ENCODE measurements at places on chromosomes 3 and 15.

DNA sequence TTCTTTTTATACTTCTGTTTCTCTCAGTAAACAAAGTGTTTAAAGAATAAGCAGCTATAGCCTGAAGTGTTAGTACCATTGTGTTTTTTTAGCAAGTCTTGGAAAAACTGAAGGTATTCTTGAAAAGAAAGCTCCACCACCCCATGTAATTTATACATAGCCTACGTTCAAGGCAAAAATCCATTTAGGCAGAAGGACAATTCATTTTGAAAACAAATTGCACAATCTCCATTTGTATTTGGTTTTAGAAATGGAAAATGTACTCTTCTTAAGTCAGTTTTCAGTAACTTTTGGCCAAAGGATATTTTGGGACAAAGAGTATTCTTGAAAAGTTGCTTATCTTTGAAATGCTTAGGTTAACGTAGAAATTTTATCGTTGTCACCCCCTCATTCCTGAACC, 34.5 kb downstream of the PTPRG start:
- DNase-seq, result no peak

- peak; percentile 89 for DNase-seq
These were observed 46.0 kb downstream of the KLF13 start for GRCh38 chr15:31372635-31373091.

DNA sequence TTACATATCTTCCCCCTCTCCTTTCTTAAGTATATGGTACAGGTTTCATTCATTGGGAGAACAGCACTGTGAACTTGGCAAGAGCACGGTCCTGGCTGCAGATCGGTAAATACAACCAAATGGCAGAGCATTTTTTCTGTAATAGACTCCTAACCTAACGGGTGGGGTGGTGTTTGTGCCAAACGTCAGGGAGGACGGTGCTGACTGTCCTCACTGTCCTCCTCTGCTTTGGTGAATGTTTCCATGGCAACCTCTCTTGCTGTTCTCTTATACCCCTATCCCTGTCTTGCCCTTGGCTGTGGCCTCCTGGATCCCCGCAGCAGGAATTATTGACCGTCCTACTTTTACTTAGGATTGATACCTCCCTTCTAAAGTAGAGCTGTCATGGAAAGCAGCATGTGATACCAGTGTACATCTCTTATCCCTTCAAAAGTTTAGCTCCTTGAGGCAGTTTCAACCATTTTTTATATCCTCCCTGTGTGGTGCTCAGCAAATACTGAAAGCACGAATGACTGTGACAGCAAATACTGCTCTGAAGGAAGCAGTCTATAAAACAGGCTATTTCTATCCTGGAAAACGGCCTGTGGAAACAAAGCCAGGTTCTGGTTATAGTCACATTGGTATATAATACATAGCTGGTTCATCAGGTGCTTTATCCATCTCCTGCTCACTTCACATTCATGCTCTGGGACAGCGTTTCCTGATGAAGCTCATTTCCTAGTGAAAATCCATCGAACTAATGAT, 275.4 kb upstream of the C2CD4B start:
- DNase-seq, result no peak

DNA sequence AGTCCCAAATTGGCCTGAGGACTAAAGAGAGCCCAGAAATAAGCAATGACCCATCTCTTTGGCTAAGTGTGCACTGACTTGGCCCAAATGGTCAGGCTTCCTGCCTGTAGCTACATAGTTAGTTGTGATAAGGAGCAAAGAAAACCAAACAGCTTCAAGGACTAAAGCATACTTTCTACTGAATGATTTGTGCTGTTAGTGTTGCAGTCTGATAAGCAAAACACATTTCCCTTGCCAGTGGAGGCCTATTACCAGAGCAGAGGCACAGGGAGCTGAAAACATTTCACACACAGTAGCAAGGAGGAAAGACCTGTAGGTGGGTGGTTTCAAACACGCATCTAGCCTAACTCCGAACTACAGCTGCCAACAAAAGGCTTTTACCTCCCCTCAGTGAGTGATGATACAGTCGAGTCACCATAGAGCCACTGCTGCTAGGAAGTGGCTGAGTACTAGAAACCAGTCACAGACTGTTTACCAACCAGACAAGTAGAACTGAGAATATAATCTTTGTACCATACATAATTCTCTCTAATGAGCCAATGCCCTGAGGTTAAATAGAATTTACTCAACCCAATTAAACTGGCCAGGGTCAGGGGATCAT, 222.3 kb upstream of the THBS1 start:
- DNase-seq, result peak; percentile 71

- no peak for DNase-seq
These were observed 26.7 kb downstream of the KLHL24 start for GRCh38 chr3:183662099-183662498.

DNA sequence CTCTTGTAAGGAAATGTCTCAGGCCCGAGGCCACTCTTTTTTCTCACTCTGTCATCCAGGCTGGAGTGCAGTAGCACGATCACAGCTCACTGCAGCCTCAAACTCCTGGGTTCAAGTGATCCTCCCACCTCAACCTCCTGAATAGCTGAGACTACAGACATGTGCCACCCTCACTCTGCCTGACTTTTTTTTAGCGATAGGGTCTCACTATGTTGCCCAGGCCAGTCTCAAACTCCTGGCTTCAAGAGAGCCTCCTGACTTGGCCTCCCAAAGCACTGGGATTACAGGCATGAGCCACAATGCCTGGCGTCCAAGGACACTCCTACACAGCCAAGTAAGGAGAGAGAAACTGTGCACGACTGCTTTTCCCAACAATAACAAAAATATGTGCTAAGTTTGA, 7.6 kb downstream of the ZNF445 start:
- DNase-seq, result no peak

- DNase-seq, result no peak
These were observed 1.8 kb downstream of the APBA2 start for GRCh38 chr15:28887339-28888174.

DNA sequence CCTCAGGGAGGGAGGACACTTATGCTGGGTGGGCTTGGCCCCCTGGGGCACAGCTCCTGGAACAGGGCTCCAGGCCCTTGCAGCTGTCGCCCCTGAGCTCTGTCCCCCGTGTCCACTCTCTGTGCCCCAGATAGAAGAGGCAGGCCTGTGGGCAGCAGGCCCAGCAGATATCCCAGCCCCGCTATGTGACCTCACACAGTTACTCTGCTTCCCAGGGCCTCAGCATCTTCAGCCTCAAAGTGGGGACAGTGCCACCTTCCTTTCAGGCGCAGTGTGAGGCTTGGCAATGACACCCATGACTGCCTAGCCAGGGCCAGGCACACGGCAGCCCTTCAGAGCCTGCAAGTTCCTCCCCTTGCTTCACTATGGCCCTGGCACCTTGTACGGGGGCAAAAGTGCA, 98.4 kb downstream of the IQSEC1 start:
- no peak for DNase-seq

Measured in EL (cell line).